ENCODE measurements at places on chromosomes 6 and 20. TPM values are rescaled to one million over a fixed set of nuclear protein-coding genes. Genes with fewer than 3 reads are reported as not detected.

Gene HFE
- 0.98 TPM for total RNA-seq

Gene TP53TG5
- not detected for total RNA-seq

Gene MYLK4
- 0.28 TPM for total RNA-seq

Gene GPLD1
- 7.5 TPM for total RNA-seq

Gene GCLC
- 48.2 TPM for total RNA-seq

Gene HELZ2
- total RNA-seq = 27.9 TPM

Gene EZR
- total RNA-seq = 375 TPM

Gene BLOC1S5
- 12.2 TPM for total RNA-seq

Gene EYS
- total RNA-seq = 0.11 TPM

Gene TNNC2
- 3.1 TPM for total RNA-seq

Data from H9 (cell line).